ENCODE measurements at places on chromosomes 16 and 17. TPM values are rescaled to one million over a fixed set of nuclear protein-coding genes. Genes with fewer than 3 reads are reported as not detected.

DNA sequence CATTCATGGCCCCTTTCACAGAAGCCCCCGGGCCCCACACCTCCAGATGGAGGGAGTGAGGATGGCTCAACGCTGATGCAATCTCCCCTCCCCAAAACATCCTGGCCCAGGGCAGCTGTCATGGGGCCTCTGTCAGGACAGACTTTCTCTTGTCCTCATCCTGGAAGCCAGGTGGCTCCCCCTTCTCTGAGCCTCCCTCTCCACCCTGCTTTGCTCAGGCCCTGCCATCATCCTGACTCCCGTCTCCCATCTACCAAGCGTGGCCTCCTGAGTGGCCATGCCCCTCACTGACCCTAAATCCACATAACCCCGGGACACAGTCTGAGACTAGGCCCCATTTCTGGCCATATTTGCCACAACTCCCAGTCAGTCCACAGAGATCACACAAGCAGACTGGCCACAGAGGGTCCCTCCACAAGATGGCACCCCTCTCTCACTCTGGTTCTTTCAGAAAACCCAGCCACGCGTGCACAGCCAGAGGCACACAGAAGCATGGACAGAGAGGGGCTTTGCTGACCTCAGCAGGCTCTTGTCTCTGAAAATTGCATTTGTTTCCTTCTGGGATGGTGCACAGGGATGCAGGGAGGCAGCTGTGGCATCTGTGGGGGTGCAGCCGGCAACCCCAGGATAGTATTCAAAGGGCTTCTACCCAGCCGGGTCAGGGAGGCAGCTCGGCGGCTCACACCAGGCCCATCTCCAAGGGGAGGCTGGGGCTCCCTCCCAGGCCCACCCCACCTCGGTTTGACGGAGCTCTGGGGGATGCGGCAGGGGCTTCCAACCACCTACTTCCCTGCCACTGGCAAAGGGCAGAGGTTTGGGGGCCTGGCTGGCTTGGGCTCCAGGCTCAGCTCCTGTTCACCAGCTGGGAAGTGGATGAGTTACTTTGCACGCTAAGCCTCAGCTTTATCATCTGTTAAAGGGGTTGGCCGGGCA lies 16.9 kb downstream of the DOC2B start:
- H3K4me3 ChIP-seq = no peak overlapping the region
- H3K4me1 ChIP-seq = no peaks in the 10 kb centered on the region
- peak; percentile 47 for DNase-seq
- no peak overlapping the region for H3K27ac ChIP-seq
- no peaks in the 10 kb centered on the region for H3K27me3 ChIP-seq

- peak overlapping the region; percentile 94 for H3K4me3 ChIP-seq
- peak; percentile 58 for DNase-seq
- peak overlapping the region; percentile 85 for H3K27ac ChIP-seq
- H3K36me3 ChIP-seq = no peaks in the 10 kb centered on the region
- no peaks in the 10 kb centered on the region for H3K27me3 ChIP-seq
Observed at GRCh38 chr16:15950161-15950854, 892 bp downstream of the ABCC1 start.

GRCh38 chr17:69814031-69814430 lies 261.0 kb upstream of the KCNJ16 start:
- DNase-seq = no peak
- no peaks in the 10 kb centered on the region for H3K36me3 ChIP-seq
- H3K27me3 ChIP-seq = no peaks in the 10 kb centered on the region
- H3K27ac ChIP-seq = no peak overlapping the region

- no peak overlapping the region for H3K4me3 ChIP-seq
- DNase-seq = no peak
- H3K4me1 ChIP-seq = peaks cover 43% of the 10 kb centered on the region
- no peaks in the 10 kb centered on the region for H3K27me3 ChIP-seq
Observed at GRCh38 chr17:21193031-21193430, 20.9 kb downstream of the TMEM11 start.

DNA sequence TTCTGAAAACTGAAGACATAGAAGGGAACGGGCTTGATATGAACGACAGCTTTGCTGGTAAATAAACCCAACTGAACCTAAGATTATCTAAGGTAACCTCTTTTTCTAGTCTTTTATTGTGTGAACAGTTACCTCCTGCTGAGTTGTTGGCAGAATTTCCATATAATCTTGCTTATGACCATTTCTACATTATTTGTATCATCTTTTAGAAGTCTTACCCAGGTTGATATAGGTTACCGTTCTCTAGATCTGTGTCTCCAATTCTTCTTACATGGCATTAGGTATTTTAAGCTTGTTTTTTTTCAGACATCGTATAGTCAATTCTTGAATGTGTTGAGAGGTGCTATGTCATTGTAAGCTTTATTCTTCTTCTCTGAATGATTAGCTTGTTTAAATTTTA lies 24.3 kb downstream of the TTC19 start:
- no peak overlapping the region for H3K4me3 ChIP-seq
- DNase-seq = no peak
- H3K27ac ChIP-seq = no peak overlapping the region
- H3K27me3 ChIP-seq = no peaks in the 10 kb centered on the region
- peaks cover 82% of the 10 kb centered on the region for H3K36me3 ChIP-seq

DNA sequence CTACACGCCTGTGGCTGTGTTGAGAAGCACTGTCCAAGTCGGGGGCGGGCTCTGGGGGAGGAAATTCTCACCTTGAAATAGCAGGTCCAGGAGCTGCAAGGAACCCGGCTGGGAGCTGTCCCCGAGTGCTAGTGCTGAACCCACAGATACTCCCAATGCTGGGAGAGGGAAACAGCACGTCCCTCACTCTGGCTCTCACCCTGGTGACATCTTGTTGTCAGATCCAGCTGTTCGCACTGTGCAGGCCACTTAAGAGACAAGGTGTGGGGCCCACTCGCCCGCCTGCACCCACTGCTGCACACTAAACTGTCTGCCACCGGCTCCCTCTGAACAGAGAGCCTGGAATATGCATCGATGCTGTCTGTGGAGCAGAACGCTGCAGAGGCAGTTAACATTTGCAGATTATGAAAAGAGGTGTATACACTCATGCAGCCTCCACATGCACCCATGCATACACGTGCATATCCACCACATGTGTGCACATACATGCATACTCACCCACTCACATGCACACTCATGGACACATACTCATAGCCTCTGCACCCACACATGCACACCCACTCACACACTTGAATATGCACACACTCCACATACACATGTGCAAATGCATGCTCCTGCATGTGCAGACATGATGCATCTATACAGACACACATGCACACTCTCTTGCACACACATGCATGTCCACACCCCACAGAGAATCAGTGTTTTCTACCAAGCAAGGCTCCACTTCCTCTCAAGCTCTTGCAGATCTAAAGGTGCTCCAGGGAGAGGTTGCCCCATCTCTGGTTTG lies 42.0 kb downstream of the MGAT5B start:
- peak; percentile 83 for DNase-seq
- no peaks in the 10 kb centered on the region for H3K4me1 ChIP-seq
- peaks cover 9% of the 10 kb centered on the region for H3K27me3 ChIP-seq
- no peak overlapping the region for H3K4me3 ChIP-seq
- H3K27ac ChIP-seq = no peak overlapping the region

GRCh38 chr16:1290860-1291575 lies 18.4 kb upstream of the UBE2I start:
- DNase-seq = no peak
- peaks cover 53% of the 10 kb centered on the region for H3K27me3 ChIP-seq

- DNase-seq = no peak
- H3K4me1 ChIP-seq = peaks cover 12% of the 10 kb centered on the region
- H3K27me3 ChIP-seq = peaks cover 11% of the 10 kb centered on the region
Observed at GRCh38 chr17:43650471-43650870, 11.3 kb downstream of the MEOX1 start.

- H3K27me3 ChIP-seq = no peaks in the 10 kb centered on the region
- peaks cover 6% of the 10 kb centered on the region for H3K36me3 ChIP-seq
- DNase-seq = no peak
Observed at GRCh38 chr16:46793841-46794240, 37.1 kb downstream of the C16orf87 start.

DNA sequence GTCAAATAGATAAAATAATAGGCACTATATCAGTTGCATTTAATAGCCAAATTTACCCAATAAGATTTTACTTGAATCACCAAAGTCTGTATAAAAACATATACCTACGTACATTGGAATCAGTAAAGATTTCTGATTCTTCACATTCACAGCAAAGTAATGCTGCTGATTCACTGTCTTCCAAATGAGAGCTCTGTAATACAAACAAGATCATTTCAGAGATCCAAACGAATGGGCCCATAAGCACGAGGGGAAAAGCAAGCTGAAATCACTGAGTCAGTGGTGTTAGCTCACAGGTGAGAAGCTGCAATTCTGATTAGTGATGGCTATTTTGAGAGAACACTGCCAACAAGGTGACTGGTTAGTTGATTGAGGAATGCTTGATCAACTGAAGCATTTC lies 81.3 kb downstream of the SSH2 start:
- H3K27ac ChIP-seq = no peak overlapping the region
- H3K36me3 ChIP-seq = no peaks in the 10 kb centered on the region
- H3K4me1 ChIP-seq = peaks cover 33% of the 10 kb centered on the region

- peaks cover 23% of the 10 kb centered on the region for H3K4me1 ChIP-seq
- H3K27me3 ChIP-seq = no peaks in the 10 kb centered on the region
- no peak overlapping the region for H3K4me3 ChIP-seq
- H3K27ac ChIP-seq = no peak overlapping the region
- no peaks in the 10 kb centered on the region for H3K36me3 ChIP-seq
Observed at GRCh38 chr16:50167556-50167955, 14.4 kb downstream of the TENT4B start.

- no peaks in the 10 kb centered on the region for H3K36me3 ChIP-seq
- H3K27ac ChIP-seq = no peak overlapping the region
- no peak for DNase-seq
- no peaks in the 10 kb centered on the region for H3K4me1 ChIP-seq
- no peaks in the 10 kb centered on the region for H3K27me3 ChIP-seq
Observed at GRCh38 chr17:20053361-20053964, 44.3 kb downstream of the SPECC1 start.

GRCh38 chr16:85276721-85277120 lies 164.4 kb upstream of the CIBAR2 start:
- H3K4me3 ChIP-seq = no peak overlapping the region
- no peaks in the 10 kb centered on the region for H3K27me3 ChIP-seq
- no peak overlapping the region for H3K27ac ChIP-seq
- DNase-seq = no peak
- H3K4me1 ChIP-seq = no peaks in the 10 kb centered on the region

DNA sequence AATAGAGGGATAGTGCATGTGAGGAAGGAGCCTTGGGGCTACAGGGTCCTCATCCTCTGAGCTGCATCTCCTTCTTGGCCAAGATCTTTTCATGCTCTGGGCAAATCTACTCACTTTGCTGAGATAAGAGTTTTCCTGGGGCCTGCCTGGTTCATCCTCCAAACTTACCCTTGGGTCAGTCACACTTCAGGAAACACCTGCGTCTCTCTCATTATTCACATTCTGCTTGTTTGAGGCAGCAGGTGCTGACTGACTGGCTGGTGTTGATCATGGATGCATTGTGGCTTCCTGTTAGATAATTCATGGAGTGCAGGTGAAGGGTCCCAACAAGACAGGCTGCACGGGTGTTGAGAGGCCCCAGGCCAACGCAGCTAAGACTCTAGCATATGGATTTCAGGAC lies 162.6 kb downstream of the SALL1 start:
- no peaks in the 10 kb centered on the region for H3K36me3 ChIP-seq
- H3K27me3 ChIP-seq = no peaks in the 10 kb centered on the region
- DNase-seq = no peak
- no peaks in the 10 kb centered on the region for H3K4me1 ChIP-seq

- no peaks in the 10 kb centered on the region for H3K36me3 ChIP-seq
- no peak overlapping the region for H3K4me3 ChIP-seq
- H3K4me1 ChIP-seq = no peaks in the 10 kb centered on the region
Observed at GRCh38 chr16:65657556-65657955, 535.7 kb upstream of the CDH11 start.

DNA sequence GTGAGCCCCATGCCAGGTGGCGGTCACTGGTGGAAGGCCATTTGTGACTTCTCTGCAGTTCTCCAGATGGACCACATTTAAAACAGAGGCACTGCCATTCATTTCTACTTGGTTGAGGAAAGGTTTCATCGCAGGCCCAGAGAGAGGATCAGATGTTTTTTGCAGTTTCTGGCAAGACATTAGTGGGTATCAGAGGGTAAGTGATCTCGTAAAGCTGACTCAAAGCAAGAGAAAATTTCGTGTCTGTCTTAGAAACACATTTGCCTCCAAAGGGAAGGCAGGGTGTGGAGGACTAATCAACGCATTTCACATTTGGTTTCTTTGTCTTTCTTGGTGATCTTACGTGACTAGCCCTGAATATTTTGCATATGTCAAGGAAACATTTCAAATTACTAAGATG lies 81.8 kb downstream of the PRKCB start:
- H3K4me1 ChIP-seq = no peaks in the 10 kb centered on the region
- no peak overlapping the region for H3K4me3 ChIP-seq
- H3K27ac ChIP-seq = no peak overlapping the region
- no peaks in the 10 kb centered on the region for H3K36me3 ChIP-seq
- no peak for DNase-seq
- H3K27me3 ChIP-seq = no peaks in the 10 kb centered on the region

GRCh38 chr16:71780521-71781089 lies 28.0 kb downstream of the AP1G1 start:
- no peak for DNase-seq
- H3K4me3 ChIP-seq = no peak overlapping the region
- no peak overlapping the region for H3K27ac ChIP-seq
- no peaks in the 10 kb centered on the region for H3K36me3 ChIP-seq
- peaks cover 65% of the 10 kb centered on the region for H3K4me1 ChIP-seq

GRCh38 chr17:52201767-52202519 lies 43.4 kb upstream of the CA10 start:
- H3K36me3 ChIP-seq = no peaks in the 10 kb centered on the region
- no peak overlapping the region for H3K27ac ChIP-seq
- no peak for DNase-seq
- H3K4me1 ChIP-seq = no peaks in the 10 kb centered on the region

DNA sequence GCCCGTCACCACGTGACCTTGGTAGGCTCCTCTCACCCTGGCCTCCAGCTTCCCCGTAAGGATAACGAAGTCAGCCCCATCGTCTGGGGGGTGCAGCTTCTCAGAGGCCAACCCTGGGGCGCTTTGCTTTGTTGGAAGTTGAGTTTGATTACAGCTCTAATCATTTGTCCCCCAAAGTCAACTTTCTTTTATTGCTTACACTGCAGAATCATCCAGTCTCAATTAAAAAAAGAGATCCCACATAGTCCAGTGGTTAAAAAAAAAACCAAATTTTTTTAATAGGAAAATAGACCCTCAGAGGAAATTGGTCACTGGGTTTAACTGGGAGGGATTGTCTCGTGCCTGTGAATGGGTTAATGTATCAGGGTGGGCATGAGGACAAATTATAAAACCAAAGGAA lies 7.8 kb upstream of the GPRC5C start:
- H3K27me3 ChIP-seq = no peaks in the 10 kb centered on the region
- H3K4me3 ChIP-seq = no peak overlapping the region
- peaks cover 26% of the 10 kb centered on the region for H3K4me1 ChIP-seq
- no peak for DNase-seq
- H3K27ac ChIP-seq = no peak overlapping the region

KRT17 gene
- 13.6 TPM for total RNA-seq

PPM1D gene
- 8.2 TPM for total RNA-seq

CES5A gene
- total RNA-seq = not detected

MYH8 gene
- not detected for total RNA-seq

TEKT3 gene
- total RNA-seq = not detected

FA2H gene
- 29.2 TPM for total RNA-seq

TBX4 gene
- total RNA-seq = not detected

SLC13A2 gene
- 3.2 TPM for total RNA-seq

TPSB2 gene
- not detected for total RNA-seq

KRTAP9-8 gene
- not detected for total RNA-seq

MYH2 gene
- not detected for total RNA-seq
